ENCODE measurements at places on chromosomes 3 and 15. TPM values are rescaled to one million over a fixed set of nuclear protein-coding genes. Genes with fewer than 3 reads are reported as not detected.

DNA sequence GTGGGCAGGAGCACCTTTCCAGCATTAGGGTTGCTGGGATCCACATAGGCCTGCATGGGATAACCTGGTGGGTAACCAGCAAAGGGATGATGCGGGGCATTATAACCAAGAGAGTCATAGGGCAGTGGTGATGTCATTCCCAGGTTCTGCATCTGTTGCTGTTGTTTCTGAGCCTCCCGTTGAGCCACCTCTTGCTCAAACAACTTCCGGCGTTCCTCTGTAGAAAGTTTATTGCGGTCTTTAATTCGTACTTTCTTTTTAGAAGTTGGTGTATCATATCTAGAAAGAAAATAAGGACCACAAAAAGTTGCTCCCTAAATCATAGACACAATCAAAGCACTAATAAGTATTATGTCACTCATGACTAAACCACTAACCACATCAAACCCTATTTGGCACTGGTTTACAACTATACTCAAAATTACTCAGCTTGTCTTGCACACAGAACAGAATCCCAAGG, 77.8 kb downstream of the NBEAL2 start:
- peak; percentile 75 for DNase-seq

- no peak for DNase-seq
Observed at GRCh38 chr15:71296315-71296679, 181.0 kb downstream of the THSD4 start.

DNA sequence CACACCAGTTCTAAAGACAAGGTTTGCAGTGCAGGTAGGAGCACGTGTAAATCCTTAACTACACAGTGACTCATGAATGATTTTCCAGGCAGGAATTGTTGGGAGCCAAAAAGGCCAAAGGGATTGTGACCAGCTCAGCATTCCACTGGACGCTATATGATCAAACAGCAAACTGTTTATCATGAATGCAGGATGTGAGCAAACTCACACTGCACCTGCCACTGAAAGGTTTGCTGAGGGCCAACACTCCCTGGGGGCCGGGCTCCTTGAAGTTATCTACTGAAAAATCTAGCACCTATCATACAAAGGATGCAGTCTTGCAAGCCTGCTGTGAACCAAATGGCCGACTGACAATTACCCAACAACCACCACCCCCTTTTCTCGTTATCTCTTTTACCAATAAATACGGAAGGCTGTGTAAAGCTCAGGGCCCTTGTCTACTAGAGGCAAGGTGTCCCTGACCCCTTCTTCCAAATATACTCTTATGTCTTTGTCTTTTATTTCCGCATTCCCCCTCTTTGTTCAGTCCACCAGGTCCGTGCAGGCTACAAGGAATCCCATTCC, 11.5 kb upstream of the DNASE1L3 start:
- DNase-seq, result no peak

DNA sequence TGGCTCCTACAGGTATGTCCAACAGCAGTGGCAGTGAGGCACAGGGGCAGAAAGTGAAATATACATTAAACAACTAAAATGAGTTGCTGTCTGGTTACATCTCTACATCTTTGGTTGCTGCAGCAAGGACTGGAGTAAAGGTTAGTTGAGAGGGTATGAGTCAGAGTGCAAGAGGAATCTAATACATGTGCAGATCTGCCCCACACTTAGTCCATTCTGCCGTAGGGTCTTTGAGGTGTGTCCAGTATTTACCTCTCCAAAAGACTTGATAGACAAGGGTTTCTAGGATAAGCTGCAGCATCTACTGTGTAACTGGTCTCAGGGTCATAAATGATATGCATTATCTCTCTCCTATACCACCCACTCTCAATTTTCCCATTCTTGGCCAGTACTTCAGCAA, 6.2 kb upstream of the NEDD4 start:
- DNase-seq, result no peak

DNA sequence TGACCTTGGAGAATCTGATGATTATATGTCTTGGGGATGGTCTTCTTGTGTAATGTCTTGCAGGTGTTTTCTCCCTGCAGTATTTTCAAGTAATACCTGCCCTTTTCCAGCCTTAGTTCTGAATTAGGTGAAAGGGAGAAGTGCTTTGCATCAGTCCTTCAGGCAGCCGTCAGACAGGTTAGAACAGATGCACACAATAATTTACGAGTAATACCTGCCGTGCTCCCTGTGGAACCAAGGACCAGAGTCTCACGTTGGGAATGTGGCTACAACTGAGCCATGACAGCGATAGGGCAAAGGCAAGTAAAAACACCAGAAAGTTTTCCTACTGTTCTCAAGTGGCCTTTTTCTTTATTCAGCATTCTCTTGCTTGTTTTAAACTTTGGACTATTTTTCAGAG, 69.1 kb downstream of the CHCHD6 start:
- DNase-seq, result no peak

DNA sequence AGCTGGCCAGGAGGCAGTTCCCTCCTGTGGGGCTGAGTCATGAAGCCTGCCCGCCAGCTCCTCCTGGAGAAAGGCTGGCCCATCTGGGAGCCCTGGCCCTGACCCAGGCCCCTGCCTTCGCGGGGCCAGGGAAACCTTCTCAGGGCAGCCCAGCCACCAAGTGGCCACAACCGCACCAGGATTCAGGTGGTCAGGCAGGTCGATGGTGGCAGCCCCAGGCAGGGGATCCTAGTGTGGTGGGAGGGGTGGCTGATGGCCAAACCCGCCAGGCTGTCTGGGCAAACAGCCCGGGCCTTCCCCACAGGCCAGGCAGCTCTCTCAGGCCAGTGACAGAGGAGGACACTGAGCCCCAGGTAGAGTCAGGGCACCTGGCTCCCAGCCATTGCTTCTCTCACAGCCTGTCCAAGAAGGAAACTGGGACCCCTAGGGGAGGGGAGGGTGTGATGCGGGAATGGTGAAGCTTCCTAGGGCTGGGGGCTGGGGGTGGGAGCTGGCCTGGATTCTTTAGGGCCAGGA, 1.2 kb downstream of the TWF2 start:
- no peak for DNase-seq

GRCh38 chr15:68113751-68114150, 59.6 kb downstream of the PIAS1 start:
- no peak for DNase-seq

The HYAL1 gene
- total RNA-seq, result 0.14 TPM

The LRRC2 gene
- total RNA-seq, result not detected

The MASP1 gene
- not detected for total RNA-seq

The TOMM70 gene
- total RNA-seq, result 44.9 TPM
